ENCODE measurements at places on chromosomes 2 and 18. TPM values are rescaled to one million over a fixed set of nuclear protein-coding genes. Genes with fewer than 3 reads are reported as not detected.

- H3K4me1 ChIP-seq = peaks cover 11% of the 10 kb centered on the region
- no peak for DNase-seq
- no peak overlapping the region for H3K4me3 ChIP-seq
- no peaks in the 10 kb centered on the region for H3K27me3 ChIP-seq
These were observed 144.9 kb upstream of the FOSL2 start for GRCh38 chr2:28247734-28248133.

DNA sequence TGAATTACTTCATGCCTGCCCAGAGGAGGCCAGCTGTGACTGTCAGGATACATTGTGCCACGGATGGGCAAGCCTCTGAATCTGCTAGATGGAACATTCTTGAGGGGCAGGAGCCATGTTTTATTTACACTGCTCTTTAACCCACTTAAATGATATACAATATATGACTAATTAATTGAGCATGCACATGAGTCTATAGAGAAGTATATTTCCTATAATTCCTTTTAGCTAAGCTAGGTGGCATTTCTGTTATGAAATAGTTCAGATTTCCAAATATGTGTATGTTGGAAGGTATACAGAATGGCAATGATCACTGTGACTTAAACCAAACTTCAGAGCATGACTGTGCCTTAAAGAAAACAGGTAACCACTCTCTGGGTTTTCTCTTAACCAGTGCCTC, 131.7 kb downstream of the RAB3GAP1 start:
- no peaks in the 10 kb centered on the region for H3K4me1 ChIP-seq
- H3K27ac ChIP-seq = no peak overlapping the region
- DNase-seq = no peak

DNA sequence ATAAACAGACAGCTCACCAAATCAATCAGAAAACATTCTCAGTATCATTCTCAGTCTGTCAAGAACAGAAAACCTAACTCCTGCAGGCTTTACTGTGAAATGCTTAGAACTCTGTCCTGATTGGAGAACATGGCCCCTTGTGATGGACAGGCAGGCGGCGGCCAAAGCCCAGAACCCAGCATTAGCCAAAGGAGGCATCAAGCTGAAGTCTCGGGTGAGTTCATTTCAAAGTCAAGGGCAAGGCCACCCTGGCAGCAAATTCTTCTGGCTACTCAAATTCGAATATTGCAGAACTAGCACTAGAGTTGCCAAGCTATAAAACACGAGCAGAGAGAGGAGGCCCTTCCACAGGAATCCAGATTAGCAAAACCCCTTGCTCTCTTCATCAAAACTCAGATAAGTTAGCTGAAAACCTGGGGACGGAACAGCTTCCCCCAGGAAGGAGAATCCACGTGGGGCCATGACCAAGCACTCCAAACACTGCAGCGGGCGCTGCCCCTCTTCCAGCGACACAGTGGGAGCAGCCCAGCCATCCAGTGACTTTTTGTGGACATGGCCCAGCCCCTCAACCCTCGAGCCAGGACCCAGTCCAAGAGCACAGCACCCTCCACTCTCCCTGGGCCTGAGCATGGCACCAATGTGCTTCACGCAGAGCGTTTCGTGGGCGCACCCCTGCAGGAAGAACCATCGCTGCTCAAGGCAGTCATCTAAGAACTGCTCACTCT, 98.6 kb downstream of the HDAC4 start:
- DNase-seq = no peak
- no peaks in the 10 kb centered on the region for H3K36me3 ChIP-seq
- H3K27me3 ChIP-seq = no peaks in the 10 kb centered on the region

DNA sequence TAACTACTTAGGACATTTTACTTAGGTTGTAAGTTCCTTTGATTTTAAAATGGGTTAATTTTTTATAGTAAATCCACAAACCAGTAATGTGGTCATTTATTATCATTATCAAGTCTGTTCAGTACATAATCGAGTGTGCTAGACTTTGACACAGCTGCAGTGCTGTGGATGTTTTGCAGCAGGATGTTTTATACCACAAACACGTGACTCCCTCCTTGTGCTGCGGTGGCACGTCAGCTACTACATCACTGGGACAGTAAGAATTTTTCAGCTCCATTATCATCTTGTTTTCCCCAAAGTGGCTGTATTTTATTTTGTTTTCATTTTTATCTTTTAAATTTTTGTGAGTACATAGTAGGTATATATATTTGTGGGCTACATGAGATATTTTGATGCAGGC, 70.0 kb downstream of the ATP9B start:
- peak overlapping the region; percentile 65 for H3K27ac ChIP-seq
- no peaks in the 10 kb centered on the region for H3K27me3 ChIP-seq

- H3K4me3 ChIP-seq = no peak overlapping the region
- H3K27ac ChIP-seq = no peak overlapping the region
- peaks cover 2% of the 10 kb centered on the region for H3K27me3 ChIP-seq
- H3K4me1 ChIP-seq = no peaks in the 10 kb centered on the region
- DNase-seq = no peak
- no peaks in the 10 kb centered on the region for H3K36me3 ChIP-seq
These were observed 91.3 kb downstream of the SATB2 start for GRCh38 chr2:199366406-199366805.

DNA sequence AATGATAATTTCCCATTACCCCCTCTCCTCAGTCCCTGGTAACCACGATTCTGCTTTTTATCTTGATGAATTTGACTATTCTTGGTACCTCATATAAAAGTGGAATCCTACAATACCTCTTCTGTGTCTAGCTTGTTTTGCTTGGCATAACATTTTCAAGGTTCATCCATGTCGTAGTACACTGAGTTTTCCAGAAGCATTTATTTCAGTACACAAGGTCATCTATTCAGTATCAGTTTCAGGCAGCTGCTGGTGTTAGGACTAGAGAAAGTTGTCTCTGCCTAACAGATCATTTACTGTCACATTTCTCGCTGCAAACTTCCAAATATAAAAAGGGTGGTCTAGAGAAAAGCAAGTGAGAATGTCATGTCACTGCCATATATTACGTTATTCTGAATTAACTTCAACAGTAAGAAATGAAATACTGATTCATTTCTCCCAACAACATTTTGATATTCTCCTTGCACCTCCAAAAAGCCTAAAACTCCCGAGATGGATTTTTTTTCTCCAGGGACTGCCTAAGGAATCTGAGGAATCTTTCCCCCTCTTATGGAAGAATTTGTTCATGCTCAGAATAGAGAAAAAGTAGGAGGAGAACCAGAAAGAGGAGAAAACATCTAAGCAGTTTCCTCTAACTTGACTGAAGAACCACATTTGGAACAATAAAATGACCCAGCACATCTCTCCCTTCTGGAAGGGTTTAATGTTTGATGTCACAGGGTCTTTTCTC, 36.0 kb downstream of the CDK15 start:
- H3K27me3 ChIP-seq = peaks cover 2% of the 10 kb centered on the region
- H3K27ac ChIP-seq = no peak overlapping the region
- H3K4me3 ChIP-seq = no peak overlapping the region
- no peaks in the 10 kb centered on the region for H3K4me1 ChIP-seq
- DNase-seq = no peak

GRCh38 chr2:191115391-191115790, 35.4 kb downstream of the STAT4 start:
- H3K36me3 ChIP-seq = peaks cover 8% of the 10 kb centered on the region
- H3K27ac ChIP-seq = peak overlapping the region; percentile 69
- H3K27me3 ChIP-seq = no peaks in the 10 kb centered on the region
- peak; percentile 35 for DNase-seq
- H3K4me1 ChIP-seq = peaks cover 33% of the 10 kb centered on the region

DNA sequence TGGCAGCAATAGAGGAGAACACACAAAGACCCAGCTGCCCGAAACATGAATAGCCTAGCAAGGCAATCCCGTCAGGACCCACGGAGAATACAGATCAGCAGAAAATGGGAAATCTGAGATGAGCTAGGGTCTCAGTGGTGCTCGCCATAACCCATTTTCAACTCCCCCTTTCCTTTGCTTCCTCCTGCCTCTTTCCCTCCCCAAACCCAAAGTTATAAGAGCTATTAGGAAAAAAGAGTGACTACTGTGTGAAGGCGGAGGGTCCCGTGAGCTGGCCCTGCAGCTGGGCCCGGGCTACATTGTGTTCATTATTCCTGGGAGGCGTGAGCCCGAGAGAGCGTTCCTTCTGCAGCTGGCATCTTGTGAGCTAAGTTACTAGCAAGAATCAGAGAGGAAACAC, 118.4 kb downstream of the PID1 start:
- H3K27ac ChIP-seq = no peak overlapping the region
- H3K4me3 ChIP-seq = no peak overlapping the region
- DNase-seq = no peak
- no peaks in the 10 kb centered on the region for H3K36me3 ChIP-seq
- no peaks in the 10 kb centered on the region for H3K4me1 ChIP-seq
- H3K27me3 ChIP-seq = no peaks in the 10 kb centered on the region

- H3K4me1 ChIP-seq = peaks cover 8% of the 10 kb centered on the region
- H3K36me3 ChIP-seq = no peaks in the 10 kb centered on the region
- H3K27me3 ChIP-seq = no peaks in the 10 kb centered on the region
- no peak overlapping the region for H3K27ac ChIP-seq
These were observed 124.0 kb downstream of the SMAD7 start for GRCh38 chr18:48826806-48827205.

DNA sequence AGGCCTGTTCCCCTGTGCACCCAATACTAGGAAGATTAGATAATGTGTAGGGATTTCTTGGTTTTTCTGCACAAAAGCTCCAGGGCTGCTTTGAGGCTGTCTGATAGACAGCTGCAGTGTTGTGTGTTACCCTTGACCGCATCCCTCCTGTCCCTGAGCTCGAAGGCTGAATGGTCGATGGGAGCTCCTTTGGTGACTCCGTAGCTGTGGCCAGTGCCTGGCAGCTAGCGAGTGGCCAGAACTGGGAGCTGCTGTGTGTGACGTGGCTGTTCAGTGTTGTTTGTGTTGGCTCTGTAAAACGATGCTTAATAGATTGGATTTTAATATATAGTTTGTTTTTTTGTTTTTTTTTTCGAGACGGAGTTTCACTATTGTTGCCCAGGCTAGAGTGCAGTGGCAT, 170.0 kb downstream of the AGAP1 start:
- H3K27ac ChIP-seq = no peak overlapping the region
- no peak for DNase-seq
- peaks cover 18% of the 10 kb centered on the region for H3K27me3 ChIP-seq

- no peaks in the 10 kb centered on the region for H3K36me3 ChIP-seq
- no peak overlapping the region for H3K4me3 ChIP-seq
These were observed 552.8 kb upstream of the NRP2 start for GRCh38 chr2:205129531-205129930.

The PJVK gene
- 3.1 TPM for total RNA-seq

The NCKAP5 gene
- not detected for total RNA-seq

DNA sequence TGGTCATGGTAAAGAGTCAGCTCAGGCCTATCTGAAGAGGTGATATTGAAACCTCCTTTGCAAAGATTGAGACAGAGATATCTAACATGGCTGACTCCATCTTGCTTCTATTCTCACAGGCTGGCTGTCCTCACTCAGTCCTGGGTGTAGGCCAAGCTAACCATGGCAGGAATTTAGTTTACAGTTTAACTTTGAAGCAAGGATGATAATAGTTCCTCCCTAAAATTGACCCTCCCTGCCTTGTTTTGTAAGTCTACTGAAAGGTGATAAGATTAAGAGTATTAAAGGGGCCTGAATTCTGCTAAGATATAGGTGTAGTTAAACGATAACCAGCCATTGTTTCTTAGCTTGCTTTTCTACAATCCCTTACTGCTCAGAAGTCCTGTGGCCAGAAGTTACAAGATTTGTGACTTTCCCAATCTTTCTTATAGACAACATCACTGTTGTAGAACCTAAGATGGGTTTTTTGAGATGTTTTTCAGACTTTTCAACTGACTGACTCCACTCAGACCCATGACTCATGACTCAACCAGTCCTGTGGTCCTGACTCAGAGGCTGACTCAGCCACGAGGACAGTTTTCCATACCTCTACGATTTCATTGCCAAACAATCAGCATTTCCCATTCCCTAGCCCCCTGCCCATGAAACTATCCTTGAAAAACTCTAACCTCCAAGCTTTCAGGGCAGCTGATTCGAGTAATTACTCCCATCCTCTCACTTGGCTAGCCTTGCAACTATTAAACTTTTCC, 195.7 kb upstream of the SESTD1 start:
- H3K4me1 ChIP-seq = no peaks in the 10 kb centered on the region
- H3K4me3 ChIP-seq = no peak overlapping the region
- no peak overlapping the region for H3K27ac ChIP-seq
- no peaks in the 10 kb centered on the region for H3K27me3 ChIP-seq
- H3K36me3 ChIP-seq = no peaks in the 10 kb centered on the region

The HNMT gene
- not detected for total RNA-seq

GRCh38 chr2:201971531-201972228, 62.0 kb upstream of the FZD7 start:
- no peak overlapping the region for H3K4me3 ChIP-seq
- DNase-seq = no peak
- H3K27me3 ChIP-seq = no peaks in the 10 kb centered on the region
- H3K36me3 ChIP-seq = no peaks in the 10 kb centered on the region

DNA sequence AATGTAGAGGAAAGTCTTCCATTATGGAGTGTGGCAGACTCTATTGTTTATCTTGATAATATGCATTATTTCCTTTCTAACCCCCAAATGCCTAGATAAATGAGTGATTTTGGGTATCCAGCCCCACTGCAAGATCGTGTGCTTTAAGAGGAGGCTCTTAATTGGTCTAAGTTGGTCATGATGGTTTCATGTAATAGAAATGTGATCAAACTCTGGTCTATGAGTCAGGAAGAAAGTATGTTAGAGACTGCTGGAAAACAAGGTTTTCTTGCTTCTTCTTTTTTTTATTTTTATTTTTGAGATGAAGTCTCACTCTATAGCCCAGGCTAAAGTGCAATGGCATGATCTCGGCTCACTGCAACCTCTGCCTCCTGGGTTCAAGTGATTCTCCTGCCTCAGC, 344.5 kb upstream of the TNP1 start:
- DNase-seq = no peak
- H3K27ac ChIP-seq = no peak overlapping the region
- no peak overlapping the region for H3K4me3 ChIP-seq
- H3K4me1 ChIP-seq = no peaks in the 10 kb centered on the region
- H3K27me3 ChIP-seq = no peaks in the 10 kb centered on the region

The STEAP3 gene
- total RNA-seq = not detected

GRCh38 chr2:43941359-43941758, 54.4 kb downstream of the LRPPRC start:
- H3K36me3 ChIP-seq = peaks cover 43% of the 10 kb centered on the region
- H3K27me3 ChIP-seq = no peaks in the 10 kb centered on the region
- no peak overlapping the region for H3K27ac ChIP-seq
- no peaks in the 10 kb centered on the region for H3K4me1 ChIP-seq
- DNase-seq = no peak

Data from CD4-positive, CD25-positive, alpha-beta regulatory T cell (primary cell).